ENCODE measurements at places on chromosomes 12 and 14.

GRCh38 chr12:54355104-54355815 lies 9.0 kb downstream of the GPR84 start:
- DNase-seq: no peak

DNA sequence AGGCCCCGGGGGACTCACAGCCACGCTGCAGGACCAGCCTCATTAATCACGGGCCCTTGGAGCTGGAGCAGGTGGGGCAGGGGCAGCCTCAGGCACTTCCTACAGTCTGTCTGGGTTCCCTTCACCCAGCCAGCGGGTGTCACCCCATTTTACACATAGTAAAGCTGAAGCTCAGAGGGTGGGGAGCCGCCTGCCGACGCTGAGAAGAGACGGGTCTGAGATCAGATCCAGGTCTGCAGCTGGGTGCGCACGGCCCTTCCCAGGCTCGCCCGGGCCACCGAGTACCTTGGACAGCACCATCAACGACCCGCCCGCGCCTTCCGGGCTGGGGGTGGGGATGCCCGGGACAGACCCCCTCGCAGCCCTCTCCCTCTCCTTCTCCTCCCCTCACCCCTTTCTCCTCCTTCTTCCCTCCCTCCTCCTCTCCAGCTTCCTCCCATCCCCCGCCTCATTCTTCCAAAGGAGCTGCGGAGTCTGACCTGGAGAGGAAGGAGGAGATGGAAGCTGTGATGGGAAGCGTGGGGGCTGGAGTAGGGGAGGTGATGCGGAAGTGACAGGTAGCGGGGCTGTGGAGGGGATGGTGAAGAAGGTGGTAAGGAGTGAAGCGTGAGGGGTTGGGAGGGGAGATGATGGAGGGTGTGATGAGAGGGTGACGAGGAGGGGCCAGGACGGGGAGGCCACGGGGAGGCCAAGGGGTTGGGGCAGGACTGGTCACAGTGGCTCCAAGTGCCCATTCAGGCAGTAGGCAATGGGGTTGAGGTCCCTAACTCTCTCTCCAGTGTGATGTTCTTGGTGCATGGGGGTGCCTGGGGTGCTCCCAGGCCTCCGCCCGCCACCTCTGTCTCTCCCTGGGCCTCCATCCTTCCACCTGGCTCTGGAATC lies 8.8 kb downstream of the DTX1 start:
- no peak for DNase-seq

GRCh38 chr14:72906879-72907278 lies 13.0 kb upstream of the DPF3 start:
- DNase-seq: no peak

DNA sequence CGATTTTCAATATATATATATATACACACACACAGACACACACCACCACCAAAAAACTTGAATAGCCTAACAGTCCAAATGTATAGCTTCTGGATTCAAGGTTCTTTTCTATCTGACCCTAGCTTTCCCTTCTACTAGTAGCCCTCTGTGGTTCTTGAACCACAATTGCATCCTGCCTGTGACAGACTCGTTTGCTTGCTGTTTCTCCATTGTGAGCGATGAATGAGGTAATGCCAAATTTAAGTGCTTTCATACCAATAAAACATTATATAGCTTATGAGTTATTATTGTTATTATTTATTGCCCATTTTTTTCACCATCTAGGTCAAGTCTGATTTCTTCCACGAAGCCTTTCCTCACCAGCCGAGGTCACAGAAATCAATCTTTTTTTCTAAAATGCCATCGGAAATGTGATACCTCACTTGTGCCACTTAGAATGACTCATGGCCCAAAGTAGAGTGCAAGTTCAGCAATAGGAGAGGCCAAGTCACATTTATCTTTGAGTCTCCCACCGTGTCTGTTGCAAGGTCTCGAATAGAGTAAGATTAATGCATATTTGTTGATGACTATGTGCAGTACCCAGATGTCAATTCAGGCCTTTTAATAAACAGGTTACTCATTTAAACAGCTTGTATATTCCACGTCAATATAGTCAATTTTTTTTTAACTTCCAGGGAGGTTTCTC lies 1015.8 kb upstream of the SEL1L start:
- DNase-seq: no peak

DNA sequence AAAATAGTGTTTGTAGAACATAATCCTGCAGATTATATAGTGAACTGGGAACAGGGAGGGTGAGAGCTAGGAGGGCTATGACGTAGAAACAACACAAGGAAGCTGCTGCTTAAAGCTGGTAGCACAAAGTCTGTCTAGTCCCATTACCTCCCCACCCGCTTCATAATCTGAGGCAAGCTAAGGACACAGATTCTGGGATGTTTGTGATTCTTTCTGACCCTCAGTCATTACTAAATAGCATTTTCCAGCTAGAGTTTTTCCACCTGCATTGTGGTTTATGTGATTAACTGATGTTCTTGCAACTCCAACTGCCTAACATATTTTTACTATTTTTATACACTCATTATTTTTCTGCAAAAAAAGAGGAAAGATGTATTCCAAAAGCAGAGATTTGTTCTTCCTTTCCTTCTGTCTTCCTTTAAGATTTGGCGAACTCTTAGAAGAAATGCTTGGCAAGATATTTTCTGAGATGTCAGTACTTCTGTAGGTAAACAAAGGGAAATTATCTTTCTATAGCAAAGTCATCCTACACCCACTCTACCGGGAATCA lies 293.2 kb upstream of the FAR2 start:
- DNase-seq: no peak

DNA sequence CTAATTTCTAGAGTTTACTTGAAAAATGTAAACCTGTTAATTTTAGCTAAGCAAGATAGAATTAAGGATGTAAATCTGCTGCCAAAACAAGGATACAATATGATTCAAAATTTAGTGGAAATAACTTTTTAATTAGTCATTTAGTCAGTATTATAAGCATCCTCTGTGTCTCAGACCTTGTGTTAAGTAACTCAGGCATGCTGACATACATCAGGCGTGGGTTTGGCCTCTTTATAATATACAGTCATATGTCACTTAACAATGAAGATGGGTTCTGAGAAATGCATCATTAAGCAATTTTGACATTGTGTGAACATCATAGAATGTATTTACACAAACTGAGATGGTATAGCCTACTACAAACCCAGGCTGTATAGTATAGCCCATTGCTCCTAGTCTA lies 386.9 kb downstream of the ZFP36L1 start:
- no peak for DNase-seq

- DNase-seq: no peak
These were observed 58.1 kb upstream of the TUNAR start for GRCh38 chr14:95818581-95818980.

DNA sequence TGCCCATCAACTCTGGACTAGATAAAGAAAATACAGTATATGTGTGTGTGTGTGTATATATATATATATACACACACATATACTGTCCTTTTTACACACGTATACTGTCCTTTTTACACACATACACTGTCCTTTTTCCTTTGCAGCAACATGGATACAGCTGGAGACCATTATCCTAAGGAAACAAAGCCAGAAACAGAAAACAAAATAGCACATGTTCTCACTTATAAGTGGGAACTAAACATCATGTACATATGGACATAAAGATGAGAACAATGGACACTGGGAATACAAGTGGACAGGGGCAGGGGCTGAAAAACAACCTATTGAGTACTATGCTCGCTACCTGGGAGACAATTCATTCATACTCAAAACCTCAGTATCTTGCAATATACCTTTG lies 23.7 kb downstream of the VDR start:
- no peak for DNase-seq

DNA sequence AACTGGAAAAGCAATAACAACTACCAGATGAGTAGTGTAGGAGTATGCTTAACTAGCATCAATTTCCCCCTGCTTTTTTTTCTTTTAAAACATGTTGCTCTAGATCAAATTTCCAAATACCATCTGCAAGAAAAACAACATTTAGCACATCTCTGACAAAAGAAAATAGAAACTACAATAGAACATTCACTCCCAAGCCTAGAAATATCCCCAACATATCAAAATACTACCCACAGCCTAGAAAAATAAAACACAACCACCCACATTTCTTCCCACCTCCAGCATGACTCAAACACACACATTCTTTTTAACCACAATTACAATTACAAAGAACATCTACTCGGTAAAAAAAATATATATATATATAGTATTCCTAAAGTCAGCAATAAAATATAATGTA lies 120.0 kb downstream of the PPFIA2 start:
- DNase-seq: no peak

DNA sequence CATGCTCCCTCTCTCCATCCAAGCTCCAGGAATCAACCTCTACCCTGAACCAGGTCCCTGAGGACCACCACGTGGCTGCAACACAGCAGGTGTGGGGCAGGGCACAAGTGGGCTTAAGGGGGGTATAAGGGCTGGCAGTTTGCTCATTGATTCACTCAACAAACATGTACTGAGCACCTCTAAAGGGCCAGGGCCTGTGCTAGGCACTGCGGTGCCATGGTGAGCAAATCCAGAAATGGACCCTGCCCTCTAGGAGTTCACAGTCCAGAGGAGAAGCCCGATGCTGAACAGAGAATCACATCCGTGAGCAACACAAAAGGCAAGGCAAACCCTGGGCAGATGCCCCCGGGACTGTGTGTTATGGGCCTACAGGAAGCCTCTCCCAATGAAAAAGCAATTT lies 6.5 kb upstream of the AQP2 start:
- no peak for DNase-seq

- DNase-seq: no peak
These were observed 32.7 kb downstream of the CACNA2D4 start for GRCh38 chr12:1885599-1886245.

DNA sequence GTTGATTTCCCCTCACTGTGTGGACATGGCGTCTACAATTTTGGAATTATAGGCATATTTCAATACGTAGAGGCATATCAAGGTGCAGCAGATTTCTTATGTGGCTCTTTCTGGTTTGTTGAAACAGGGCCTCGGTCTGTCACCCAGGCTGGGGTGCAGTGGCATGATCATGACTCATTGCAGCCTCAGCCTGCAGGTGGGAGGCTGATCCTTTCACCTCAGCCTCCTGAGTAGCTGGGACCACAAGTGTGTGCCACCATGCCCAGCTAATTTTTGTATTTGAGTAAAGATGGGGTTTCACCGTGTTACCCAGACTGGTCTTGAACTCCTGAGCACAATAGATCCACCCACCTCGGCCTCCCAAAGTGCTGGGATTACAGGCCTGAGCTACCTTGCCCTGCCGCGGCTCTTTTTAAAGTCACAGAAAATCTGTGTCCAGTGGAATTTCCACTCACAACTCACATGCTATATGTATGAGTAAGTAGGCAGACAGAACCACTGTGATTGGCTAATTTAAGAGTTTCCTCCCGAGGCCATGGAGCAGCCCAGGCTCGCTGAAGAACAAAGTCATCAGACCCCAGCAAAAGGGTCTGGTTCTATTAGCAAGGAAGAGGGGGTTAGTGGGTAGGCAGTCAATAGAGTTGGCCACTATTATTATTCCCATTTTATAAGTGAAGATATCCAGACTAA lies 9.1 kb downstream of the GNG2 start:
- DNase-seq: no peak

- no peak for DNase-seq
These were observed 240.9 kb downstream of the DPF3 start for GRCh38 chr14:72653026-72653425.

- DNase-seq: no peak
These were observed 36.9 kb downstream of the DIO3 start for GRCh38 chr14:101598159-101598558.

GRCh38 chr12:58479401-58479800 lies 440.9 kb downstream of the LRIG3 start:
- no peak for DNase-seq

GRCh38 chr12:52182898-52183543 lies 8.8 kb downstream of the KRT80 start:
- no peak for DNase-seq

- no peak for DNase-seq
These were observed 3.2 kb downstream of the JDP2 start for GRCh38 chr14:75430976-75431375.

DNA sequence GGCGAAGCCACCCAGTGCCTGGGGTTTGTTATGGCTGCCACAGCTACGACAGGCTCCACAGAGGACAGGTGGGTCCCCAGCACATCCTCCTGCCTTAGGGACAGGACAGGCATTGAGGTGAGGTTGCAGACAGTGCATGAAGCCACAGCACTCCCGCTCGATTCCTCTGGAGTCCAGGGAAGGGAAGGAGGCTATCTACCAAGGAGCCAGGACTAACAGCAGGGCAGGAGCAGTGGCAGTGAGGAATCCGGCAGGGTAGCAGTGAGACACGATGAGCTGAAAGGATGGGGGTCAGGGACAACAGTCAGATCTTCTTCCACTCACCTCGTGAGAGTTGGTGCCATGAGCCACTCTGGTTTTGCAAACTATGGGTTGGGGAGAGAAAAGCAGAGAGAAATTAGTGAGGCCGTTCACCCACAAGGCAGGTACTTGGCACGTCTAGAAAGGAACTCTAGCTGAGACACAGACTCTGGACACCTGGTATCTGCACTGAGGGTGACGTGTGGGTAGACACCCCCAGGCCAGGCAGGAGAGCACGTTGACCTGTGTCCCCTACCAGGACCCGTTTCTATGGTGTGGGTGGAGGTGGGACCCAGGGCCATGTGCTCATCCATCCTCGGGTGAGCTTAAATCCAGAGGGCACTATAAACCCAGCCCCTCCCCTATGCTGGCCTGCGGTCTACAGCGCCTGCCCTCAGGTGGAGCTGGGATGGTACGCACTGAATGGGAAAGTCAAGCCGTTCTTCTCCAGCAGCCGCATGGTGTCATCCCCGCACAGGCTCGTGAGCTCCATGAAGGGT lies 39.3 kb downstream of the CHGA start:
- DNase-seq: no peak

- no peak for DNase-seq
These were observed 679.5 kb downstream of the C12orf50 start for GRCh38 chr12:87349681-87350080.

DNA sequence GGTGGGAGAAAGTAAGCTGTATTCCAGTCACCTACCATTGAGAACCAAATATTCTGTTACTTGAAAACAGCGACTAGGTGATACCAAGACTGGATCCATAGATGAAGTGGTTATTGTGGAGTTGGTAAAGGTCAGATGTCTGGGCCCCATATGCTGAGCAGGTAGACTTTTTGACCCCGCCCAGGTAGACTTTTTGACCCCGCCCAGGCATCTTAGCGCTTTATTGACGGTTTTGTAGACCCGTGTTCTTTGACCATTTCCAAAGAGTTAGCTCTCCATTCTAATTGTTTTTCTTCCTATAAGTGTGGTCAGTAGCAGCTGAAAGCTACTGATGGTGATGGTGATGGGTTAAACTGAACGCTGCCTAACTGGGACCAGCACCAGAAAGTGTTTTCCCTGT lies 61.6 kb downstream of the SLC8A3 start:
- no peak for DNase-seq

GRCh38 chr12:101806265-101806664 lies 24.5 kb downstream of the GNPTAB start:
- no peak for DNase-seq
